ENCODE measurements at places on chromosomes 7 and 10.

- DNase-seq = no peak
Observed at GRCh38 chr7:23396222-23397015, 73.9 kb downstream of the IGF2BP3 start.

DNA sequence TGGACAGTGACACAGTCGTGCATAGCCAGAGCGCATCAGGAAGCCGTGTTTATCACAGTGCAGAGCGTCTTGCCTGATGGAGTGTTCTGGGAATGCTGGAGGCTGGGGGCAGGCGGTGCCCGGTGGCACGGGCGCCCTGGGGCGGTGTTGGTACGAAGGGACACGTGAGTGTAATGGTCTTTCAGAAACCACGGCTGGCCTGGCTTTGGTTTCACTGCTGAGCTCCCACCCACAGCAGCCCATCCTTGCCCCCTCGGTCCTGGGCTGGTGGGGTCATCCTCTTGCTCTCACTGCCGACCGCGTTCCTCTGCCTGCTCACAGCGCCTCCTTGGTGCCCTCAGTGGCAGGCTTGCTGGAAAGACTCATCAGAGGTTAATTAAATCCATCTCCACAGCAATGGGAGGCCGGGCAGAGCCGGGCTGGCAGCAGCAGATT, 50.6 kb downstream of the NKX6-2 start:
- no peak for DNase-seq

DNA sequence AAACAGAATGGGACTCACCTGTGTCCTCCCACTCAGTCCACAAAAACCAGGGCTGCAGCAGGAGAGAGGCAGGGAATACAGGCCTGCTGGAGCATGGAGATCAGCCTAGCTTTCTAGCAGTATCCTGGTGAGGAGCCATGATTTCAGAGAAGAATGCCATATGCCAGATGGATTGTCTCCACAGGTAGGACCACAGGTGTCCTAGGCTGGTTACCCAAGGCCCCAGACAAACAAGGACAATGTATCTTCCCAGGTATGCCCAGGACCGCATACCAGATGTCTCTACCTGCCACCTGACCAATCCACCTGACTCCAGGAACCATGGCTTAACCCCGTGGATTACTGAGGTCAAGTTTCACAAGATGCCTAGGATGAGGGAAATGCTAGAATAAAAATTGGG, 295.4 kb upstream of the NPSR1 start:
- DNase-seq = no peak

DNA sequence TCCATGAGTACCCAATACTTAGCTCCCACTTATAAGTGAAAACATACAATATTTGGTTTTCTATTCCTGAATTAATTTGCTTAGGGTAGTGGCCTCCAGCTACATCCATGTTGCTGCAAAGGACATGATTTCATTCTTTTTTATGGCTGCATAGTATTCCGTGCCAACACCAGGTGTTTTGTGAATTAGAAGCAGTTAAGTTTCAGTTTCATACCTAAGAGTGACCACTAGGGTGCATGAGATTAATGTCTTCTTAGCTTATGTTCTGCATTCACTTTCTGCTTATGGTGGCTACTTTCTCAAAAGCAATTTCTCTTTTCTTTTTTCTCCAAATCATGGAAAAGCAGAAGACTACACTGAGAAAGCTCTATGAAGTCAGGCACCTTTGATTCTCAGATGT, 65.1 kb upstream of the VSTM2A start:
- DNase-seq = no peak

- DNase-seq = no peak
Observed at GRCh38 chr10:16656895-16657294, 135.2 kb upstream of the C1QL3 start.

DNA sequence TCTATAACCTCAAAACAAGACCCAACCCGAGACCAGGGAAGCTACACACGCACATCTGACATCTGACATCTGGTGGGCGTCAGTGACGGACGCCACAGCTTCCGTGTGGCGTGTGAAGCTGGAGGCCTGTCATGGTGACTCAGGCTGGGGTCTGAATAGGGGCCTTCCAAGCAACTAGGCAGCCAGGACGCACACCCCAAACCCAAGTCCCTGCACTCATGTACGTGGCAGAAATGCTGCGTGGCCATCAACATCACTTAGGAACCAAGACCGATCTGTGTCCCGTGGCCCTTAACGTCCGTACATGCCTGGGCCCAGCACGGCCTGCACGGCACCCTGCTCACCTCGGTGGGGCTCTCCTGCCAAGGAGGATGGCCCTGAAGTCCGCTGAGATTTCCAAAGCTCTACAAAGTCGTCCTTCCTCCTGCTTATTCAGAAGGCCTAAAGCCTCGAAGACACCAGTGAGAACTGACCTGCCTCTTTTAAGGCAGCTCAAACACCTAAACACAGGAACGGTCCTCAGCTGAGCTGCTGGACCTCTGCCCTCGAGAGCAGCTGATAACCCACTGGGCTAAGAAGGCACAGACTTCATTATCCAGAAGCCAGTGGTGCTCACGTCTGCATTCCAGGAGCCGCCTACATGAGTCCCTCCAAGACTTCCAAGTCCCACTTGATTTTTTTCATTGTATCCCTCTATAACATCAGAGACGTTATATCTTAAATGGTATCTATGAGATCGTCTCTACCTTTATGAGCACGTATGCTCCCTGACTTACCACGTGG, 82.5 kb downstream of the DIP2C start:
- DNase-seq = no peak

DNA sequence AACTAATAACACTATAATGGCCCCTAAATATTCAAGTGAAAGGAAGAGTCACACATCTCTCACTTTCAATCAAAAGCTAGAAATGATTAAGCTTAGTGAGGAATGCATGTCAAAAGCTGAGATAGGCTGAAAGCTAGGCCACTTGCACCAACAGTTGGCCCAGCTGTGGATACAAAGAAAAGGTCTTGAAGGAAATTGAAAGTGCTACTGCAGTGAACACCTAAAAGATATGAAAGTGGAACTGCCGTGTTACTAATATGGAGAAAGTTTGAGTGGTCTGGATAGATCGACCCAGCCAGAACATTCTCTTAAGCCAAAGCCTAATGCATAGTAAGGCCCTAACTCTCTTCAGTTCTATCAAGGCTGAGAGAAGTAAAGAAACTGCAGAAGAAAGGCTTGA, 12.1 kb upstream of the SNX13 start:
- no peak for DNase-seq

- no peak for DNase-seq
Observed at GRCh38 chr7:151744656-151745638, 132.0 kb downstream of the PRKAG2 start.

GRCh38 chr7:99126921-99127553, 16.9 kb downstream of the SMURF1 start:
- DNase-seq = no peak

DNA sequence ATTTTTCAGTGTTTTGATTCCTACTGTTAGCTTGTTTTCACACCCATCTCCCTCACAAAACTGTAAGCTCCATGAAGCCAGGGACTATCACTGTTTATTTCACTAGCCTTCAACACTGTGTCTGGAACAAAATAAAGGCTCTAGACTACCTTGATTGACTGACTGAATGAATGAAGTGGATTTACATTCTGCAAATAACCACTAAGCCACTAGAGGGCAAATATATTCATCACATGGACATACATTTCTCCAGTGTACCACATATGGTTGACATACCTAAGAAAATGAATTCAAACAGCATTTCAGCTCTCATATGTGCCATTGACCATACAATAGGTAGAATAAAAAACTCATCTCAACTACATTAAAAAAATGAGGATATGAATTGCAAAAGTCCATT, 185.9 kb downstream of the RAB11FIP2 start:
- DNase-seq = no peak

DNA sequence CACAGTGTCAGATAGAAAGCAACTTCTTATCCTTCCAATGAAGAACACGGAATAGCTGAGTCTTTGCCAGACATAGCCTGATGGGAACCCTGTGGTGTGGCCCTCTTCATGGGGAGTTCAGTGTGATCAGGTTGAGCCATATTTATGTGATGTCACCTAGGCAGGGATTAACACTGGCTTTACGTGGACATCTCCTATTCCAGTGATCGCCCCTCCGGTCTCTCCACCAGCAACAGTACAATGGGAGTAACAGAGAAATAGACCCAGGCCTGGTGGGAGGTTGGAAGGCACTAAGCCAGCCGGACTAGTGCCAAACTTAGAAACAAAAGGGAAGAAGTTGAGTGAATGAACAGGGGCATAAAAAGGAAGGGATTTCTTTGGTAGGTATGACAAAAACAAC, 358.1 kb downstream of the PRPF18 start:
- no peak for DNase-seq

- DNase-seq = no peak
Observed at GRCh38 chr7:24729365-24730017, 27.8 kb downstream of the GSDME start.

GRCh38 chr10:30284865-30285594, 64.0 kb downstream of the MTPAP start:
- DNase-seq = no peak

DNA sequence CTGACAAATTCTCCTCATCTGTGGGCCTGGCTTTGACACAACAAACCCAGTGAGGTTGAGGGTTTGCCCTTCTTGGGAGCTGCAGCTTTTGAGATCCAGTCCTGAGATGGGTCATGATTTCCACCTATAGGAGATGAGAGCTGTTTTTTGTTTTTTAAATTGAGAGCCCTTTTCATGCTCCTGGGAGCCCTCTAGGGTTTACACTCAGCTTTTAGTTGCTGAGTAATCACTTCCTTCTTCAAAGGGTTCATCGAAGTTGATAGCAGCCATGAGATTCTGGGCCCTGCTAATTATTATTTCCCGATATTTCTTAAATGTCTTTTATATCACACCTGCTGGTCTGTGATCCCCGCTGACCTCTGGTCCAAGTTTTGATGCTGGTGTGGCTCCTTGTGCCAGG, 47.3 kb upstream of the VIPR2 start:
- no peak for DNase-seq

- no peak for DNase-seq
Observed at GRCh38 chr7:129210989-129211312, 13.9 kb upstream of the AHCYL2 start.

DNA sequence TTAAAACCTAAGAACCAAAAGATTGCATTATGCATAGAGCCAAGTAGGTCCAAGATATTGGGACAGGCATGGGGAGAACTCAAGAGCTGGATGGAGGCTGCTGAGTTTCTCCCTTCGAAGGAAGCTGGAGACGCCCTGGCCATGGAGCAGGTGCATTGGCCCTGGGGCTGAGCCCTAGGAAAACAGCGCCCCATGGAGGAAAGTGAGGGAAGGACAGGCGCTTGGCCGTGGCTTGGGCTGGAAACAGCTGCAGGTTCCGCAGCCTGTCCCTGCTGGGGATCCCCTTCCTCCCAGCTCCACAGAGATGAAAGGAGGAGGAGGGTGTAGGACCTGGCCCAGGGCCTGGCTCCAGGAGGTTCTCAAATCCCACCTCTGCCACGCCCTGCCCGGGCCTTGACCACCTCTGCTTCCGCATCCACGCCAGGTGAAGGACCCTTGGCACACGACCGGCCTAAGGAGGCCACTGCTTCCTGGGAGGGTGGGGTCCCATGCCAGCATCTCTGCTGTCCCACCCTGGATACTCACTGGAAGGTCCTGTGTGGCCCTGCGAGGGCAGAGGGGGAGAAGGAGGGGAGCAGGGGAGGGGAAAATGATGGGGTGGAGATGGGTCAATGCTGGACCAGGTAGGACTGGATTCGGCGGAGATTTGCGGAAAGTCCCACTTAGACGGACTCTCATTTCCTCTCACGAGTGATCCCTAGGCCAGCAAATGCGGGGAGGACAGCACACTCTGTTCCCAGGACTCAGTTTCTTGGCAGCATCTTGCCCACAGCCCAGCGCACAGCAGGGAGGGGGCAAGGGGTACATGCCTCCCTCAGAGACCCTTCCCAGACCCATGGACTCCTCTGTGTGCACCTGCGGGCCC, 258.6 kb upstream of the TCERG1L start:
- no peak for DNase-seq

GRCh38 chr10:75493464-75493863, 62.0 kb downstream of the LRMDA start:
- DNase-seq = no peak

DNA sequence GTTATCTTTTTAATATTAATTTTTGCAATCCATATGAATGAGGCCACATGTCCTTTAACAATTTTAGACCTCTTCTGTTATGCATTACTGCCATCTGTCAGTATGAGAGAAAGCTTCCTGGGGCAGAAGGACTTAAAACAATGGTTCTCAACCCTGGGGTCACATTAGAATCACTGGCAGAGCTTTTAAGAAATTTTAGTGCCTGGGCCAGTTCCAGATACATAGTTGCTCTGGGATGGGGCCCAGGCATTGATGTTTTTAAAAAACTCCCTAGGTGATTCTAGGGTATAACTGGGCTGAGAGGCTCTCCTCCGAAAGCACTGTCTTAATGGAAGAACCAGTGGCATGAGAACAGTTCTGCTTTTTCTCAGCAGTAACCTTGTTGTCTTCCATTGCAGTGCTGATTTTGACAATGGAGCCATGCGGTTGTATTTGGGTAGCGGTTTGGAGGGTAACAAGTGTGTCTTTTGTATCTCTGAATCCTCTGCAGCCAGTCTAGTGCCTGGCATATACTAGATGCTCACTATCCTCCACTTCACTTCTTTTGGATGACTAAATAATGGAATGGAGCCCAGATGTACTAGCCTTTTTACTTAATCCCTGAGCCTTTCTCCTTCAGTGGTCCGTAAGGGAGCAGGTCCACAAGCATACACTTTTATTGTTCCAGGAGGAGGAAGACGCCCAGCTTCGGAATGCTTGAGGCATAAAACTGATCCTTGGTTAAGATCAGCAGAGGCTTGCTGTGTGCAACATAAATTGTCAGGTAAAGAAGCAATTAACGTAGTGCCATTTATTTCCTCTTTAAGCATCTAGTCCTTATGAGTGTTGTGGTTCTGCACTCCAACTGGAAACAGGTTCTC, 227.1 kb downstream of the AUTS2 start:
- DNase-seq = no peak

DNA sequence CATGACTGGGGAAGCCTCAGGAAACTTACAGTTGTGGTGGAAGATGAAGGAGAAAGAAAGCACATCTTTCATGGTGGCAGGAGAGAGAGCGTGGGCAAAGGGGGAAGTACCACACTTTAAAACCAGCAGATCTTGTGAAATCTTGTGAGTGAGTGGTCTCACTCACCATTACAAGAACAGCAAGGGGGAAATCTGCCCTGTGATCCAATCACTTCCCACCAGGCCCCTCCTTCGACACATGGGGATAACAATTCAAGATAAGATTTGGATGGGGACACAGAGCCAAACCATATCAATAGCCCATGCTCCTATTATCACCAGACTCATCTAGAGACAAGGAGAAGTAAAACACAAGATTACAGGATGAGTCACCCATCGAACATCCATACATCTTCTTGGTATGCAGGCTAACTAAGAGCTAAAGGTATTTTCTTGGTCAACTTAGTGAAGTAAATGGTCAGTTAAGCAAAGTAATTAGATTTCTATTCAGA, 55.3 kb upstream of the YAE1 start:
- DNase-seq = no peak

DNA sequence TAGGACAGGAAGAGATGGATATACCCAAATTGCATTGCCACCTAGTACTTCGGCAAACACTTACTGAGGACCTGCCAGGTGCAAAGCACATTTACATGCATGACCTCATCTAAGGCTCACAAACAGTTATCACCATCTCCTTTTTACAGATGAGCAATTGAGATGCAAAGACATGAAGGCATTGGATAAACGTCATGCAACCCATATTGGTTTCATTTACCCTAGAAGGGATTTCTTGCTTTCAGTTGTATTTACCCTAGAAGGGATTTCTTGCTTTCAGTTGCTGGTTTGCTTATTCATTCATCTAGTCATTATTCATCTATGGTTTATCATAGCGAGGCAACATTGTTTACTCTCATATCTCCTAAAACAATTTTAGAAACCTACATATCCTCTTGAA, 52.2 kb downstream of the STEAP1B start:
- no peak for DNase-seq

GRCh38 chr10:88154596-88155250, 291.3 kb downstream of the PTEN start:
- no peak for DNase-seq
